ENCODE measurements at places on chromosomes 7 and 10.

DNA sequence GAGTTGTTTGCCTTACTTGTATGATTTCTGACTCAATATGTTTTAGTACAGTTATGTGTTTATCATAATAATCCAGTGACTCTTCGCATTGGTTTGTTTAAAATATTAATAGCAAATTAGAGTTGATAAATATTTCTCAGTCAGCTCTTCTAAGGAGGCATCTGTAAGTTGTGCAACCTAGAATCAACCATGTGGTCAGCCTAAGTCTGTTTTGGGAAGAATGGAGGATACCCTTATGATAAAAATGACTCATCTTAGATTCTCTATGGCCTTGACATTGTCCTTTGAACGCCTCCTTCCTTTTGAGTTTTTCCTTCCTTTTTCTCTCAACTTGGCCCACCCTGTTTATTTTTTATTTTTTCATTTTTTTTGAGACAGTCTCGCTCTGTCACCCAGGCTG lies 18.8 kb downstream of the DNAJC9 start:
- no peak for DNase-seq

- peak; percentile 9 for DNase-seq
Measured at GRCh38 chr7:122885583-122886356, 490 bp downstream of the CADPS2 start.

- DNase-seq: no peak
Measured at GRCh38 chr10:24708081-24708480, 15.6 kb downstream of the ARHGAP21 start.

DNA sequence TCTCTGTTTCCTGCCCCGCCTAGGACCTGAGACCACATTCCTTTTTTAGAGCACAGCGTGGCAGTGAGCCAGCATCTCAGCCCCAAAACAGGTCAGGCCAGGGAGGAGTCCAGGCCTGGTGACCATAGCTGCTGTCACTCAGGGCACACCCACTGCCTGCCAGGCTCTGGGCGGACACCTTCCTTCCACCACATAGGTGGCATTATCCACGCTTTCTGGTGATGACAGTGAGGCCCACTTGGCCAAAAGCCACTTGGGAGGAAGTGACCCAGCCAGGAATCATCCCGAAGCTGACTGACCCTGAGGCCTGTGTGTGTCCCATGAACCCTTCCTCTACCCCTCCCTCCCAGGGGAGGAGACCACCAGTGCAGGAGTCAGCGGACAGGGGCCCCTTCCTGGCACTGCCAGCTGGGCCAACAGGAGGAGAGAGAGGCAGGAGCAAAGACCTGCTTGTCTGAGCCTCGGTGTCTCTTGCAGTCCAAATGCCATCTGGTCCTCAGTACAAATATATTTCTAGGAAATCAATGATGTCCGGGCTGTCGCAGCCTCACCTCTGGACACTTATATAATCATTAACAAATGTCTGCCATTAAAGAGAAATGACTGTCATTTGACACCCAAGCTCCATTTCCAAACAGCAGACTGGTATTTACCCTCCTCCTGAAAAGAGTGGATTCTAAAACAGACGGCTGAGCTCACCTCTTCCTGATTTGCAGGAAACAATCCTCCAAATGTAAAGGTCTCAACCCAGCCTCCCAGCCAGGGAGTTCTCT lies 63.0 kb downstream of the ABRAXAS2 start:
- no peak for DNase-seq

- DNase-seq: no peak
Measured at GRCh38 chr10:69715899-69716606, 85.7 kb upstream of the COL13A1 start.

GRCh38 chr10:3656214-3656613 lies 128.8 kb downstream of the KLF6 start:
- DNase-seq: no peak

DNA sequence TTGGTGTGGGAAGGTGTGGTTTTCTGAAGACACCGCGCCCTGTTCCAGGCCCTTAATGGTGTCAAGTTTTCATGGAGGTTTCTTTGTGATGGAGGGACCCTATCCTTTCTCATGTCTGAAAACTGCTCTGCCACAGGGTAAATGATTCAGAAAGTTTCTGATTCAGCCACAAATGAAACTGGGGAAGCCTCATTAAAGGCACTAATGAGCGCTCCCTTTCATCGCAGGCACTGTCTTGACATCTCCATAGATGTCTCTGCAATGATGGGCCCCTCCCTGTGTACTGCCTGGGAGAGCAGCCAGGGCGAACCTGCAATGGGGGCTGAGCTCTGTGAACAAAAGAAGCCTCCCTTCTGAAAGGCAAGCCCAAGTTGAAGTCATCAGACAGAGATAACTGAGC lies 355.3 kb downstream of the PRPF18 start:
- DNase-seq: no peak

- DNase-seq: no peak
Measured at GRCh38 chr10:79310911-79311573, 36.2 kb upstream of the PPIF start.

DNA sequence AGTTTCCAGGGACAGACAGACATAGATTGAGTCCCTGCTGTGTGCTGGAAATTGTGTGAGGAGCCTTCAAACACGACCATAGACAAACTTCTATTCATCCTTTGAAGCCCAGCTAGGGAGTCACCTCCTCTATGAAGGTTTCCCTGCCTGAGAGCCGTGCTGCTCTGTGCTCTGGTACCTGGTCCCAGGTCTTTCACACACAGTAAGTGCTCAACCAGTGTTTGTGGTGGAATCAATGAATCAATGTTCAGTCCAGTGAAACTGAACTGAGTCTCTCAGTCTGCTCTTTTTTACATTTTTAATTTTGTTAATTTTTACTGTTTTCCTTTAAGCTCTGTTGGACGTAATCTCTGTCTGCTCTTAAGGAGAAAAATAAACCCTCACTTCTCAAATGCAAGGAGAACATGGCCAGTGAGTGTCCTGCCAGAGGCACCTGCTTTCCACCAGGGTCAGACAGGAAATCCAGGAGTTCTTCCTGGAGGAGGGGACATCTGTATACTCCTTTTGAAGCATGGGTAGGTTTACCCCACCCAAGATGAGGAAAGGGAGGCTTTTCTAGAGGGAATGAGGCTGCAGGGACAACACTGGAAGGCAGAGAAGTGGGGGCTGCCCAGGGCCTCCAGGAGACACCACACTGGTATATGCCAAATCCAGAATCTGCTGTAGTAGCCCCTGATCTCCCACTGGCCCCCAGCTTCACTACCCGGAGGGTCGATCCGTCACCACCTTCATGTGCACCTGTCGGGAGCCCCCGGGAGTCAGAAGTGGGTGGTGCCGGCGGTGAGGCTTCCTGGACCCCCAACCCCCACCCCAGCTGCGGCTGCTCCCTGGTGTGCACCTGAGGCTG lies 56.3 kb downstream of the MICALL2 start:
- no peak for DNase-seq
